ENCODE measurements at places on chromosomes 2 and 18.

DNA sequence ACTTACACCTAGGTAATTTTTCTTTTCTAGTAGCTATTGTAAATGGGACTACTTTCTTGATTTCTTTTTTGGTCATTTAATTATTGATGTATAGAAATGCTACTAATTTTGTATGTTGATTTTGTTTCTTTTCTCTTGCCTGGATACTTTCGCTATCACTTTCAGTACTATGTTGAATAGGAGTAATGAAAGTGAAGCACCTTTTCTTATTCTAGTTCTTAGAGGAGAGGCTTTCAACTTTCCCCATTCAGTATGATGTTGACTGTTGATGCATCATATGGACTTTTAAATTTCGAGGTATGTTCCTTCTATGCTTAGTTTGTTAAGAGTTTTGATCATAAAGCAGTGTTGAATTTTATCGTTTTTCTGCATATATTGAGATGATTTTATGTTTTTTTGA is 142.5 kb downstream of the CDH19 start:
- no peak for DNase-seq

DNA sequence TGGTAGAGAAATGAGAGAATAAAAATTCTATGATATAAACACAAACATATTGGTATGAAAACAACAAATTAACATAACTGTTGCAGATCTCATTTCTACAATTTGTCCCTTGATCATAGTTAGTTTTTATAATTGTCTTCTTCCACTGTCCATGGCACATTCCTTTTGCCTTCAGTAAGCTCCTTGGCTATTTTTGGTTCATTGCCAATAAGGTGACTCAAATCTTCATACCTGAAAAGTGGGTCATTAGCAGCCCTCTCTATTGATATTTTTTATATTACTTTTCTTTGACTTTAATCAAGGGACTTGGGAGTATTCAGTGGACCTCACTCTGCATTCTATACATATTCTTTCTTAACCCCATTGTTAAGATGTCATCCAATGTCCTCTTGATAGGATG is 552.9 kb downstream of the TDRD15 start:
- no peak for DNase-seq

GRCh38 chr18:34848695-34849094 is 138.6 kb downstream of the DTNA start:
- DNase-seq = no peak

DNA sequence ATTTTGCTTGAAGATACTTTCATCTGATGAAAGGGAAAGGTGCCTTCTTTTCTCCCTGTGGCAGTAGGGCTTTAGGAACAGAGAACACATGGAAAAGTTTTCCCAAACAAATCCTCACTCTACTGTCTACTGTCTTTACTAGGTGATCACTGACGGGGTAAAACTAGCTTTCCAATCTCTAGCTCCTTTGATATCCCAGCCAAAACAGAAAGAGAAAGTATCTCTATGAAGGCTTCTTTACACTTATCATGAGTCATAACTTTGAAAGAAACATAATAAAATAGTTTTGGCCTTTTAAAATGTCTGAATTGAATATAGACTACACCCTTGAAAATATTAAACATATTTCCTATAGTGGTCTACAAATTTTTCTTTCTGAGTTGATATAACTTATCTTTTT is 214.5 kb downstream of the DSEL start:
- no peak for DNase-seq

GRCh38 chr2:11827547-11827946 is 81.1 kb downstream of the LPIN1 start:
- peak; percentile 66 for DNase-seq

DNA sequence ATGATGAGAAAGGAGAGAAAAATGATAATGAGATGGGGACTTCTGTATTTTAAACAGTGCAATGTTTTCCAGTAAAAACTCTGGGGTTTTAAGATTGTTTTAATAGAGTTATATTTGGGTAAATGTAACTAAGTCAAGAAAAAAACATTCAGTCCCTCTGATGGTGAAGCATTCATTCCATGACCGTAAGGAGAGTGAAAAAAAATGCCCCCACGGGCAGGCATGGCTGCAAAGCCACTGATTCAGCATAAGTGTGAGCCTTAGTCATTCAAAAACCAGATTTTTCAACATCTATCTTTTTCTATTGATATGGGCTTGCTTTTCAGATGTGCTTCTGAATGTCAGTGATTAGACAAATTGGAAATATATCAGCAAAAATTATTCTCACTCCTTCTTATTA is 957.8 kb downstream of the SLC4A3 start:
- no peak for DNase-seq

DNA sequence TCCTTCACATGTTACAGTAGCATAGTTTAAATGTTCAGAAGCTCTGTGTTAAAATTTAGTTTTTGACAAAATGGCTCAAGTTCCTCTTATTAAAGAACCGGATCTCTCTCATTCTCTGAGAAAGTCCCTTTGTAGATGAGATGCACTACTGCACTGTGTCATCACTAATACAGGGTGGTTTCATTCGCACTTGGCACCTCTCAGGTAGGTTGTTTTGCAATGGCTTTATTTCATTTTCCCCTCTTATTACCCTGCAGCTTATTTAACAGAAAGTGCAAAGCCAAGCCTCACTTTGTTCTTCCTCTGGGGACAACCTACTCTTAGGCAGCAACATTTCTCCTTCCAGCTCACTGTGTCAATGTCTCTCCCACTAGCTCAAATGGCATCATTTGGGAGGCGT is 185.1 kb downstream of the DLGAP1 start:
- no peak for DNase-seq

DNA sequence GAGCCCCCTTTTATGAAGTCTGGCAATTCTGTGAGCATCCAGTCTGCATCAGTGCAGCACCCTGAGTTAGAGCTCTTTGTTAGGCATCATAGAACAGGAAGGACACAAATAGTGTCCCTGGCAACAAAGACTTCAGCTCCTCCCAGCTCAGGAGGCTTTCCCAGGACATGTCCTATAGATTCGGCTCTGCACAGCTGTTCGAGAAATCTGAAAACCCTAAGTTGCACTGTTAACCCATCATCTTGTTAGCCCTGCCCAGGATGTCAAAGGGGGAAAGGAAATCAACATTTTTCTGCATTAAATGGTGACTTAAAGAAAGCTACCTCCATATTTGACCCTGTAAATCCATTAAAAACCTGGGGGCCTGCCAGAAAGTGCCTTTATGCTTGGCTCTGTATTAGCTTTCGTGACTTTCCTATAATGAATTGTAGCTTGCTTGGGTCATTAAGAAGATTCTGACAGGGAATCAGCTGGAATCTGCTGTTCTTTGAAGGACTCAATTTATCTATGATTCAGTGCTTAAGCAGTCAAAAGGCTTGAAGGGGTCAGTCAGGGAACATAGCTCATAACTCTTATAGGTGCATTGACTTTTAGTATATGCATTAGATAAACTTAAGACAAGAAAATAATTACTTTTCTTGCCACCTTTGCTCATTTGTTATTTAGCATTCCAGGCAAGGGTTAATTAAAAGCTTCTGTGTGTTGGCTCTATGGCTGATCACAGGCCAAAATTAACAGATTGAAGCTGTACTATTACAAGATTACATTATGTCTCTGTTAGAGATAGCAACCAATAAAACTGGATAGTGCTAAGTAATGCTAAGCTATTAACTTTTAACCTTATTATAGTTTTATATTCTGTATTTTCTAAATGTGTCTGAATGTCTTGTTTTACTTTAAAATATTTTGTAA is 20.6 kb downstream of the ERMN start:
- no peak for DNase-seq

DNA sequence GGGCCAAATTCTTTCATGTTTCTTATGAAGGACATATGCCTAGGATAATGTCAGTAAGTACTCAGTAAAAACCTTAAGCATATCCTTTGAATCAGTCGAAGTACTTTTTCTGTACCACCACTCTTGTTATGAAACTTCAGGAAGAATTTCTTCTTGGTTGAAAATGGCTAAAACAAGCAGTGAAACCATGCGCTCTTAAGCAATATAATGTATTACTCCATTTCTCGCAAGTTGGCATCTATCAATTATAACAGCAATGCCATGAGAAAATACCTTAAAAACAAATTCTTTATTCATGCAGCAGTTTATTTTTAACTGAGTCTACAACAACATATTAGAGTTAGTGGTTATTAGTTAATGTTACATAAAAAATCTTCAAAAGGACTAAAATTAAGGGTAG is 41.0 kb downstream of the SLC66A3 start:
- no peak for DNase-seq

DNA sequence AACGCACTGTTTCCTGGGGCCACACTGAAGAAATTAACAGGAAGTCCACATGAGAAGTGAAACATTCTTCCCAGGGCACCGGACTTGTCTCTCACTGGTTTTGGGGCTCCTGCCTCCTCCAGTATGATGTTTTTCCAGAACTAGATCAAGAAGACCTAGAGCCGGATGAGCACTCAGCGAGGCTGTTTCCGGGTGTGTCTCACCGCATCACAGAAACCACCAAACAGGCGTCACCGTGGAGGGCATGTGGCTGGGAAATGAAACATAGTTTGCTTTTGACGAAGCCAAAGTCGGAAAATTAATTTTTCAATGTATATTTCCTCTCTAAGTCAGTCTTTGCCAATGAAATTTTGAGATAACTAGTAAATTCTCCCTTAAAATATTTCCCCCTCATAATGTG is 314.0 kb upstream of the SALL3 start:
- no peak for DNase-seq

DNA sequence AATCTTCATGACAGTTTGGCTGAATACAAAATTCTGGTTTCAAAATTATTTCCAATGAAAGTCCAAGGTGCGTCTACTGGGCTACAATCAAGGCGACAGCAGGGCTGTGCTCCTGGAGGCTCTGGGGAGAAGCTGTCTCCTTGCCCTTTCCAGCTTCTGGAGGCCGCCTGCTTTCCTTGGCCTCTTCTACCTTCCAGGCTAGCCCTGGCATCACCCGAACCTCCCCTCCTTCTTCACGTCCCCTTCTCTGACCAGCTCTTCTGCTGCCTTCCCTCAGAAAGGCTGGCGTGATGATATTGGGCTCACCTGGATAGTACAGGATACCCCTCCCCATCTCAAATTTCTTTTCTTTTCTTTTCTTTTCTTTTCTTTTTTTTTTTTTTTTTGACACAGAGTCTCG is 115.5 kb downstream of the KCNF1 start:
- no peak for DNase-seq

DNA sequence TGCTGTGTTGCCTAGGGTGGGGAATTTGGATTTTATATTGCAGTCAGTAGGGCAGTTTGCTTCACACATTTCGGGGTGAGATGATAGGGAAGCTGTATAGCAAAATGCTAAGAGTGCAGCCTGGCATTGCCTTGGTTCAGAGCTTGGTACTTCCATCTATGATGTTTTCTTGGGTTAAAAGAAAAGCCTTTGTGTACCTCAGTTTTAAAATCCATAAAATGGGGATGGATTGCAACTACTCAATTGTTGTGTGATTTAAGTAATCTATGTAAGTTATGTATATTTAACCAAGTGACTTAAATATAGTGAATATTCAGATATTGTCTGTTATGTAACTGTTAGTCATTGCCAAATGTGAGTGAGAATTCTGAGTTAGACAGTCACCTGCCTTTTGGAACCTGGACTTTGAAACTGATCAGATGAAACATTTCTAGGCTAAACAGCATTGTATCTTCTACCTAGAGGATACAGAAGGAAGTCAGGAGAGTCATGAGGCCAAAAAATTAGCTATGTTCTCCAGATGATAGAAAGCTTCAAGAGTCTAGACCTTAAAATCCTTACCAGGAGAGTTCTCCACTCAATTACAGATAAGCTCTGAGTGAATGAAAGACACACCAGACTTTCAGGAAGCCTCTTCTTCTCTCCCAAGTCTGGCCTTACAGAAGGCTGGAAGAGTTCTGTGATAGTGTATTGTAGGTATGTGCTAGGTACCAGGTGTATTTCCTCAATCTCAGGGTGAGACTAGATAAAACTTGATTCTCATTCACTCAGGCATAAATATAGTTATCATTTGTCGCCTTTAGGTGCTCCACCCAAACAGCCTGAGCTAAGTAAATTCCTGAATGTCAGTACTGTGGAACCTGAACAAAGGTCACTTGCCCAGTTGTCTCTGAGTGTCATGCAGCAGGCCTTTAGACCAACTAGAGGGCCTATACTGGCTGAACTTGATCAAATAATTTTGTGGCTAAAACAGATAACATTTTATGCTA is 7.5 kb downstream of the RIOK3 start:
- DNase-seq = no peak

DNA sequence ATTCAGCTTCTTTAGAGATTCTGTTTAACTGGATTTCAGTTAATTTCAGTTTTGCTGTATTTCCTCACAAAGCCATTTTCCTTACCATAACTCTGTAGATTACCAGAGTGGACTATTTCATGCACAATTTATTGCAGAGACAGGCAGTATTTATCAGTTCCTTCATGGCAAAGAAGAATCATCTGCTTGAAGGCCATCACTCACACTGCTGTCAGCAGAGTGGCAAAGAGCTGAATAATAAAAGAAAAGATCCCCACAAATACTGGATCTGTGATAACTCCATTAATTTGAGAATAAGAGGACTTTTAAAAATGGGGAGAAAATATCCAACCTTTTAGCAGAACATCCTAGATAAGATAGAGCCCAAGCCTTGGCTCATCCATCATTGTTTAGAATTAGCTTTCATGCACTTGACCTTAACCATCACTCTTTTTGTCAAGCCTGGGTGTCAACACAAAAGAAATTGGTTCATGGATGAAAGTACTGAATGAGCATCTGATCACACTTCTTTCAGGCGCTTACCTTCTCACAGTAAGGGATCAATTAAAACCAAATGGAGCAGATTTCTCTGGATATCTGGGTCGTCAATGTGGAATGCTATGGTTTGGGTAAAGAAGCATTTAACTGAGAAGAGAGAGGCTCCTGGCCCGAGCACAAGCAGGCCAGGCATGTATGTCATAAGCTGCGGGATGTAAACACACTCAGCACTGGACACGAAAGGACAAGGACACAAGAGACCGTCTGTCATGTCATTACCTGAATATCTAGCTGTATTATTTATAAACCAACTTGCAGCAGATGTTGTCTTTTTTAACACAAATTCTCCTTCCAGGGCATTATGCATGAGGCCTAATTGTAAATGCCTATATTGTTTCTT is 376.2 kb downstream of the ZNF521 start:
- DNase-seq = no peak

GRCh38 chr2:50018921-50019320 is 864.6 kb upstream of the FSHR start:
- no peak for DNase-seq

GRCh38 chr2:20351555-20352229 is 1.0 kb upstream of the PUM2 start:
- DNase-seq = peak; percentile 50

GRCh38 chr2:82811946-82812345 is 1647.1 kb downstream of the SUCLG1 start:
- DNase-seq = no peak

DNA sequence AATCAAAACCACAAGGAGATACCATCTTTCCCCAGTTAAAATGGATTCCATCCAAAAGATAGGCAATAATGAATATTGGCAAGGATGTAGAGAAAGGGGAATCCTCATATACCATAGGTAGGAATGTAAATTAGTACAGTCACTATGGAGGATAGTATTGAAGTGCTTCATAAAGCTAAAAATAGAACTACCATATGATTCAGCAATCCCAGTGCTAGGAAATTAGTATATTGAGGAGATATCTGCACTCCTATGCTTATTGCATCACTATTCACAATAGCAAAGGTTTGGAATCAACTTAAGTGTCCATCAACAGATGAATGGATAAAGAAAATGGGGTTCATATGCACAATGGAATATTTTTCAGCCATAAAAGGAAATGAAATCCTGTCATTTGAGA is 251.2 kb downstream of the ZNF804A start:
- DNase-seq = no peak

- peak; percentile 57 for DNase-seq
Observed at GRCh38 chr2:144510294-144510991, 9.5 kb downstream of the ZEB2 start.

GRCh38 chr2:99469394-99469793 is 20.4 kb downstream of the REV1 start:
- no peak for DNase-seq

GRCh38 chr2:152241948-152242729 is 66.6 kb upstream of the STAM2 start:
- no peak for DNase-seq

Data from activated CD4-positive, alpha-beta T cell treated with anti-CD3 and anti-CD28 coated beads, Interleukin-2, Interleukin-6, amounts not matched to agents 100 ng/mL and 50 ng/mL, durations not matched to agents 16 hours and 8 hours (primary cell).